Psoas muscle (tissue), 8 donors: ENCODE measurements at places on chromosomes 1 and 21. TPM values are rescaled to one million over a fixed set of nuclear protein-coding genes. Genes with fewer than 3 reads are reported as not detected.

GRCh38 chr1:156245451-156246232 lies 2.2 kb downstream of the PAQR6 start:
- H3K27me3 ChIP-seq = peaks cover 10% of the 10 kb centered on the region
- H3K4me3 ChIP-seq = peak overlapping the region; percentile 52
- DNase-seq = no peak
- H3K36me3 ChIP-seq = no peaks in the 10 kb centered on the region

GRCh38 chr1:26155370-26156284 lies 3.3 kb upstream of the FAM110D start:
- H3K27ac ChIP-seq = no peak overlapping the region
- no peak for DNase-seq
- H3K27me3 ChIP-seq = no peaks in the 10 kb centered on the region
- peak overlapping the region; percentile 37 for H3K4me3 ChIP-seq

The MYBPH gene
- 18.0 TPM for total RNA-seq

- no peaks in the 10 kb centered on the region for H3K4me1 ChIP-seq
- H3K36me3 ChIP-seq = no peaks in the 10 kb centered on the region
- H3K27me3 ChIP-seq = no peaks in the 10 kb centered on the region
- no peak overlapping the region for H3K27ac ChIP-seq
These were observed 19.2 kb downstream of the MAB21L3 start for GRCh38 chr1:116130356-116130755.

DNA sequence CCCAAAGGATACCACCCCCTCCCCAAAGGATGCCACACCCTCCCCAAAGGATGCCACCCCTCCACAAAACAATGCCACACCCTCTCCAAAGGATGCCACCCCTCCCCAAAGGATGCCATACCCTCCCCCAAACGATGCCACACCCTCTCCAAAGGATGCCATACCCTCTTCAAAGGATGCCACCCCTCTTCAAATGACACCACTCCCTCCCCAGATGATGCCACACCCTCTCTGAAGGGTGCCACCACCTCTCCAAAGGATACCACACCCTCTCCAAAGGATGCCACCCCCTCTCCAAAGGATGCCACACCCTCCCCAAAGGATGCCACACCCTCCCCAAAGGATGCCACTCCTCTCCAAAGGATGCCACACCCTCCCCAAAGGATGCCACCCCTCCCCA lies 21.6 kb upstream of the TRIM17 start:
- no peak overlapping the region for H3K27ac ChIP-seq
- no peaks in the 10 kb centered on the region for H3K4me1 ChIP-seq
- no peak for DNase-seq
- H3K4me3 ChIP-seq = no peak overlapping the region
- H3K27me3 ChIP-seq = peaks cover 2% of the 10 kb centered on the region

GRCh38 chr1:6625584-6626149 lies 999 bp downstream of the THAP3 start:
- H3K27ac ChIP-seq = peak overlapping the region; percentile 84
- no peaks in the 10 kb centered on the region for H3K27me3 ChIP-seq
- peak overlapping the region; percentile 89 for H3K4me3 ChIP-seq
- peaks cover 12% of the 10 kb centered on the region for H3K4me1 ChIP-seq

DNA sequence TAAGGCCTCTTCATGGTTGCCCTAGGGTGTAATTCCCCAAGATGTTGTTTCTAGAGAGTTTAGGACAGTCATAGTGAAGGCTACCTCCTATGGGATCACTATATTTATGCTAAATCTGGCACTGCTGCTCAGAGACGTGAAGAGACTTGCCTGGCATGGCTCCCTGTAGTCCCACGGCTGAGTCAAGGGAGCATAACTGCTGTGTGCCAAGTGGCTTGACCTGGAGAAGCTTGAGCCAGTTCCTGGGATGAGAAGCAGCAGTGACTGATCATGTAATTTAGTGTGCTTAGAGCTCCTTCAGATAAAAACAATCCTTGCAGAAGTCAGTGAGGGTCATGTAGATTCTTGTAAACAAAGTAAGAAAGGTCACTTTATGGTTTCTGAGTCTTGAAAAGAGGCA lies 68.9 kb upstream of the TSPAN2 start:
- no peaks in the 10 kb centered on the region for H3K27me3 ChIP-seq
- no peaks in the 10 kb centered on the region for H3K4me1 ChIP-seq
- no peak overlapping the region for H3K27ac ChIP-seq

The RAB3B gene
- total RNA-seq = not detected
